ENCODE measurements at places on chromosomes 16 and 17.

GRCh38 chr17:49696233-49696761, 11.5 kb downstream of the SLC35B1 start:
- no peak for DNase-seq

DNA sequence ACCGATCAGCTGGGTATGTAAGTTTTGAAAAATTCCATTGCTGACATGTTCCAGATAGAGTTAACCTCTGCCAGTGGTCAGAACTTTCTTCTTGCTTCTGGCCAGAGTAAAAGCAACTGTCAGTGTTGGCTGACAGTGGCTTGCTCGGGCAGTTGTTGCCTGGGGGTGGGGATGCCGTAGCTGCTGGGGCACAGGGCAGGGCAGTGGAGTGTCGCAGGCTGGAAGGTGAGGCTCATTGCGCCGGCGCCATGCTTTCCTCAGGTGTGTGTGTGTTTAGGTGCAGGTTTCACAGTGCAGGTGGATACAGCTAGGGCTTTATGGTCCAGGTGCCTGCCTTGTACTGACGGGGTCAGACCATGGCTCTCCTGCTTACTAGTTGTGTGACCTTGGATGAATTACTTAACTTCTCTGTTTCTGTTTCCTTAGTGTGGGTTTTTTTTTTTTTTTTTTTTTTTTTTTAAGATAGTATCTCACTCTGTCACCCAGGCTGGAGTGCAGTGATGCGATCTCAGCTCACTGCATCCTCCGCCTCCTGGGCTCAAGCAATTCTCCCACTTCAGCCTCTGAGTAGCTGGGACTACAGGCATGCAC, 156.4 kb downstream of the SNX29 start:
- no peak for DNase-seq

- DNase-seq = peak; percentile 76
These were observed 59.0 kb downstream of the TANGO6 start for GRCh38 chr16:68902003-68902968.

DNA sequence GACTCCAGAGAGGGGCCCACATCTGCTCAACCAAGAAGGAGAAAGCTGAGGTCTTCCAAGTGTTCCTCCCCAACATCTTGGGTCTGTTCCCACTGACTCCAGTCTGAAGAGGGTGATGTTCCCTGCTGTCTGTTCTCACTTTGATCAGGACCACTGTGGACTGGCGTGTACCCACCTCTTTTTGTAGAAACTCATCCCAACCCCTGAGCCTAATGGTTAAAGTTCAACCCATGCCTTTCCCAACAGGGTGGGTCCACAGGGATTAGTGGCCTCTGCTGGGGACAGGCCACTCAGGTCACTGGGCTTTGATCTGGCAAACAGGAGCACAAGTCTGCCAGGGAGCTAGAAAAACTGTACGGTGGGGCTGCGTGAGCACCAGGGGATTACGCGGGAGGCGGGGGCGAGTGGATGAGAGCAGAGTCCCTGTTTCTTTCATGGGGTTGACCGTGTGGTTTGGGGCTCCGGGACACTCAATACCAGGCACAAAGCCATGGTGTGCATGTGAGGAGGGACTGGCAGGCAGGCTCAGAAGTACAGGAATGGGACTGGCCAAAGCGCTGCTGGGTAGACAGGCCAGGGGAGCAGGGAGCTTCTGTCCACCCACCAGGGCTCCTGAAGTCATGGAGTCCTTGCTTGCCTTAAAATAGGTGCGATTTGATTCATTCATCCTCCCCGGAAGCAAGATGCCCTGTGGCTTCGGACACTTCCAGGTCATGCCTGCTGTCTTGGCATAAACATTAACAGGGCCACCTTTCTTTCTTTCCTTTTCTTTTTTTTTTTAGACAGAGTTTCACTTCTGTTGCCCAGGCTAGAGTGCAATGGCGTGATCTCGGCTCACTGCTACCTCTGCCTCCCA, at the start of gene CA5A:
CA5A (minus strand) TSS at position 155 of the 856 bp plus-strand sequence; CDS start at position 76, 79 bp downstream.
- no peak for DNase-seq

DNA sequence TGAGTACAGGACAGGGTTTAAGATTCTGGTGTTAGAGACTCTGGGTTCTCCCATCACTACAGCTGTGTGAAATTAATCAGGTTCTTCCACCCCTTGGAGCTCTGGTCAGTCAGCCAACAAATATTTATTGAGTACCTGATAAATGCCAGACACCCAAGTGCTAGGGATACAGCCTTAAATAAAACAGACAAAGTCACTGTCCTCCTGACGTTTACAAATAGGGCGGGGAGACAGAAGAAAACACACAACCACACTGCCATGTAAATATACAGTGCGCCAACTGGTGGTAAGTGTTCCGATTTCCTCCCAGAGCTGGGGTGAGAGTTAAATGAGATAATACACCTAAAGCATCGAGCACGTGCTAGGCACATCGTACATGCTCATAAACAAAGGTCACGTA, 121.0 kb downstream of the COPRS start:
- DNase-seq = no peak

DNA sequence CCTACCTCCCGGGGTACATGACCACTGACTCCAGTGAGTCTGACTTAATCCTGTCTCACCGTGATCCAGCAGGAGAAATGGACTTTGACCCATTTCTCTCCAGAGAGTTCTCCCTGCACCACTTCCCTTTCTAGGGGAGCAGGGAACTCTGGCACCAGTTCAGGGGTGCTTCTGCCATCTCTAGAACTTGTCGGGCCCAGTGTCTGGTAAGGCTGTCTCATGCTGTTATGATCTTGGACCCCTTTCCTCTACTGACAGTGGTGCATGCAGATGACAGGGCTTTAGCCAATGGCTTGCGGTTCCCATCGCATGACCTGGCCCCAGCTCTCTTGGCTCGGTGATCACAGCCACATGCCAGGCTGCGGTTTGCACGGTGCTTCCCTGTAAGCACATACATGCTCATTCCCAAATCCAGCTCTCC, 62.0 kb downstream of the SLC39A11 start:
- no peak for DNase-seq

DNA sequence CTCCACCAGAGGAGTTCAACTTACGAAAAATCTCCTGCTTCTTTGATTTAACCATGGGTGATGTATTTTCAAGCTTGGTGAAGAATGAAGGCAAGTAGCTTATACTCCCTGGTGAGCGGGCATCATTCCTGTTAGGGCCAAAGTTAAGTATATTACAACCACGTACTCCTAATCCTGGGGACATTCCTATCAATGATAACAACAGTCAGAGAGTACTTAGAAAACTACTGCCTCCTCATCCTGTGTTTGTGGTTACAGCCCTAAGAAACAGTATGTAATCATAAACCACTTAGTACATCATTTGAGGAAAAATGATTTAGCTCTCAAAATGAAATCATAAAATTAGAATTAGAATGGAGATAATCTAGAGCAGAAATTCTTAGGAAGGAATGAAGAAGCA, 47.3 kb downstream of the TTC19 start:
- no peak for DNase-seq

DNA sequence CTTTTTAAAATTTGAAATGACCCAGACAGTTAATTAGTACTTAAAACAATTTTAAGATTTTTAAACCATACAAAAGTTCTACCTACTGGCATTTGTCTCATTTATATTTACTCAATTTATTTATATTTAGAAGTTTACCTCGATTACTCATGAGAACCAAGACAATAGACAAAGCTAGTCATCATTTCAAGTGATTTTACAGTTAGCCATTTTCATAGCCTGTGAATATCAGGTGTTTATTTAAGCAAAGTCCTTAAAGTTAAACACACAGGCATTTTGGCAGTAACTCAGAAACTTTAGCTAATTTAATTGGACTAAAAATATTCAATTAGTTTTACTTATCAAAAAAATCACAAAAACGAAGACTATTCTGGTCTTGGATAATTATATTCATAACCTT, 101.6 kb upstream of the KIF2B start:
- no peak for DNase-seq
